Brain microvascular endothelial cell (primary cell): ENCODE measurements at places on chromosomes 12 and 14.

- no peak for DNase-seq
Observed at GRCh38 chr14:96255501-96256366, at the start of gene BDKRB1. TSS of gene BDKRB1 (plus strand) at chr14:96256210. CDS start at chr14:96263683, 7,473 bp downstream.

GRCh38 chr12:7005311-7005710 lies 13.0 kb downstream of the LPCAT3 start:
- no peak for DNase-seq

- no peak for DNase-seq
Observed at GRCh38 chr12:116697716-116698115, 40.2 kb downstream of the SPRING1 start.

- no peak for DNase-seq
Observed at GRCh38 chr12:68236421-68237059, 10.9 kb upstream of the IL26 start.

- no peak for DNase-seq
Observed at GRCh38 chr12:20555771-20556170, 139.4 kb upstream of the SLCO1C1 start.

- no peak for DNase-seq
Observed at GRCh38 chr14:97178781-97179180, 381.6 kb downstream of the VRK1 start.
